ENCODE measurements at places on chromosomes 1 and 21.

- DNase-seq: no peak
Measured at GRCh38 chr1:59775480-59775879, 39.3 kb upstream of the HOOK1 start.

- DNase-seq: no peak
Measured at GRCh38 chr21:24205319-24205718, 1402.0 kb downstream of the MRPL39 start.

- no peak for DNase-seq
Measured at GRCh38 chr21:46095083-46095719, 2.7 kb upstream of the COL6A2 start.

DNA sequence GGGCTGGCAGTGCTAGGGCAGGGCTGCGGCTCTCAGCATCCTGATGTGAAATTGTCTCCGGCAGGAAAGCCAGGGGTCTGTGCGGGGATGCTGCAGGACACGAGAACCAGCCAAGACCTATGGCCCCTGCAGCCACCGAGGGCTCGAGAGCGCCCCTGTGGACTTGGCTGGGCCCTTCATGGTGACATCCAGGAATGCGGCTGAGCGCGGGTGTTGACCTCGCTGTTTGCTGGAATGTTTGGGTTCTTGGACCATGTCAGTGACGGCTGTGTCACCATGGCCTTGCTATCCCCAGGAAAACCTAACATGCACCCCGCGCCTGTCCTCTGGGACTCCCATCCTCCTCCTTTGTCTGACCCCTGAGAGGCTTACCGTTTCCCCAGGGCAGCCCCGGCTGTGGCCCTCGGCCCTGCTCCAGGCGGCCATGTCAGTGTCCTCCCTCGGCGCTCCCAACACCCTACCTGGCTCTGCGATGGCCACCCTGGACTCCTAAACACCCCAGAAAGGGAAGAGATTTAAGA is 14.3 kb upstream of the C1orf174 start:
- no peak for DNase-seq

- DNase-seq: no peak
Measured at GRCh38 chr1:8027748-8028570, 1.9 kb upstream of the ERRFI1 start.

DNA sequence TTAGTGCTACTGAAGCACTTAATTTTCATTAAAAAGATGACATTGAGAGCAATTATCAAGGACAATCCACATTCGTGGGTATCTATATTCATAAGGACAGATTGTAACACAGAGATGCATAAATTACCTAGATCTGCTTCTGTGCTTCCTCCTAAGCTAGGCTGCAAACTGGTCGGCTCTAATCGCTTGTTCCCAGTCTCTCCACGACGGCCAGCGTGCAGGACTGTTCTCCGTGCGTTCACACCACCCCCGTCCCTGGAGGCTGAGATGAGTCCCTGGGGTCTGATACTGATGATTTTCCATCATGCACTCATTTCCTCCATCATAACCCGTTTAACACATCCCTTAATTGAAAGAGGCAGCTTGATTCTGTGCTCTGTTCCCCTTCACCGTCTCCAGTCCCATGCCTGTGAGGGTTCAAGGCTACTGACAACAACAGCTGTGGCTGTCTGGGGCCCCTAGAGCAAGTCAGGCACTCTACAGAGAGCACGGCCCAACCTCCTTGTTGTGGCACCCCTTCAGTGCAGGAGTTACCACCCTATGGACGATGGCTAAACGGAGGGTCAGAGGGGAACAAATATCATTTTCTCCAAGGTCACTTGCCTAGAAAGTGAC is 469.6 kb downstream of the NPHP4 start:
- no peak for DNase-seq

DNA sequence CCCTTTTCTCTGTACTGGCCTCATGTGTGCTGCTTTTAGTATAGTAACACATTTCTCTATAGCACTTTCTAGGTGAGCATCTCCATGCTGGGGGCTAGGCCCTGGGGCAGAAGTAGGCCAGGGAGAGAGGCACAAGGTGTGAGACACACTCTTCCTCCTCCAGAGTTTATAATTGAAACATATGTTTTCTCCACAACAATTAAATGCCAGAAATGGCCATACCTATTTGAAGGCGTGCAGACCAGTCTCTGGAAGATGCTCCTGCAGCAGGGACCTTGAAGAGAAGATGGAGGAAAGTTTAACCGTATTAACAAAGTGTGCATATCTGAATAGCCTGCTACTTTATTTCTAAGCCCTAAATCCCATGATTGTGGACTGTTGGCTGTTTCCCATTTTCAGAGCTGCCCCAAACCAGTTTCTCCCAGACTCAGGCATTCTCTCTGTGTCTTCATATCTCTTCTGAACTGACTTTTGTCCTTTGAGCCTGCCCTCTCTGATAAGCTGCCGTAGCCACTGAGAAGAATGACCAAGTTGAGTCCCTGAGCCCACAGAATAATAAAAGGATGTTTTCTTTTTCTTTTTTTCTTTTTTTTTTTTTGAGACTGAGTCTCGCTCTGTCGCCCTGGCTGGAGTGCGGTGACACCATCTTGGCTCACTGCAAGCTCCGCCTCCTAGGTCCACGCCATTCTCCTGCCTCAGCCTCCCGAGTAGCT is 81.3 kb downstream of the LRRC8D start:
- no peak for DNase-seq

GRCh38 chr1:107171333-107171732 is 30.5 kb downstream of the NTNG1 start:
- no peak for DNase-seq

DNA sequence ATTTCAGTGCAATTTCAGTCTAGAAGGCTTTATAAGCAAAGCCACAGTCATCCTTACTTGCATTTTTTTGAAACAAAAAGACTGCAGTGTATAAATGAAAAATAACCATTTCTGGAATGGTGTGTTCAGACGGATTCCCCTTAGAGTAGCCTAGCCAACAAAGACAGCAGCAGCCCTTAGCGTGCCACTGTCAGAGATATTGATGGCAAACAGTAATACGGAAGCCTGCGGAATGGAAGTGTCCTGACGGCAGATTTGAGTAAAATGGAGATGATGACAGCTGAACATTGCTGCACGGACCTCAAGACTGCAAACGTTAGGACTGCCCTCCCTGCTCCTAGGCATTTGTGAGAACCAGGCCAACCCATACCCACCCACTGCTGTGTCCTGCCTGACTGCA is 54.7 kb downstream of the PDE9A start:
- DNase-seq: no peak

- no peak for DNase-seq
Measured at GRCh38 chr1:2258996-2259395, 30.9 kb downstream of the SKI start.

GRCh38 chr1:74679811-74680210 is 6.2 kb upstream of the ERICH3 start:
- no peak for DNase-seq

DNA sequence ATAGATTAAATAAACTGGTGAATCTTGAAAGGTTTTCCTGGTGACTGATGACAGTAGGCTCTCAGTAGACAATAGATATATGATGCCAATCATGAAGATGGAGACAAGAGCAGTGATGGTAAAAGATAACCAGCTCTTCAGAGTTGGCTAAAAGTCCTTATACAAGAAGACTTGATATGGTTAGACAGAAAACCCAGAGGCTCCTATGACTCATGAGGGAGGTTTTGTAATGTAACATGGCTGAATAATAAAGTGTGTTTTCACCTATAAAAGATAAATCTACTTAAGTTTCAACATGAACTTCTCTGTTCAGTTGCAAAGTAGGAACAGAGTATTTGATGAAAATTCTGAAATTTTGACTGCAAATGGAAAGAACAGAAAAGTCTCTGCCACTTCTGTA is 12.7 kb upstream of the CRNN start:
- DNase-seq: no peak

- no peak for DNase-seq
Measured at GRCh38 chr1:77534456-77534855, 148.0 kb downstream of the ZZZ3 start.

GRCh38 chr1:67759692-67760029 is 73.6 kb downstream of the GNG12 start:
- DNase-seq: no peak

DNA sequence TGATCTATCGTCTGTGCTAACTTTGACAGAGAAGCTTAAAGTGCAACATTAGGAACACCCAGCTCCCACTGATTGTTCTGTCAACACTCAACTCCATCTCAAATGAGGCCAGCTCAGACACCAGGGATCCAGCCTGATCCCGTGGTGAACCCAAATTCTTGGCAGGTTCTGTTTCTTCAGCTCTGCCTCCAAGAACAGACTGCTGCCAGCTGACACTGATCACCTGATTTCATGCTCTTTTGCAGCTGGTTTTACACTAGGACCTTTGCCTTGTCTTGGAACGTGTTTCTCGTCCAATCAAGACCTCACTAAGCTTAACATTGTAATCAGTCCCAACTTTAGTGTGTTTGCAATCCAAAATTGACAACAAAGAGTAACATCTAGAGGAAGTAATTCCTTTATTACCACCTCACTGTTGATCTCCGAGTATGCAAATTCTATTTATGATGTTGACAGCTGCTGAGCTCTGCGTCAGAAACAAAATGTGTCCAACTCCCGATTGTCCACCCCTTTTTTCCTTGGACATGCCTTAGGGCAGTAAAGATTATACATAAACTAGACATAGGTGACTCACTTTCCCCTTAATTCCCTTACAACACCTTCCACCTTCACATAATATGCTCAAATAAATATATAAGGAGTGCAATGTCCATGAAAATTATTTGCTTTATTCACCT is 1.6 kb upstream of the HYI start:
- DNase-seq: no peak

DNA sequence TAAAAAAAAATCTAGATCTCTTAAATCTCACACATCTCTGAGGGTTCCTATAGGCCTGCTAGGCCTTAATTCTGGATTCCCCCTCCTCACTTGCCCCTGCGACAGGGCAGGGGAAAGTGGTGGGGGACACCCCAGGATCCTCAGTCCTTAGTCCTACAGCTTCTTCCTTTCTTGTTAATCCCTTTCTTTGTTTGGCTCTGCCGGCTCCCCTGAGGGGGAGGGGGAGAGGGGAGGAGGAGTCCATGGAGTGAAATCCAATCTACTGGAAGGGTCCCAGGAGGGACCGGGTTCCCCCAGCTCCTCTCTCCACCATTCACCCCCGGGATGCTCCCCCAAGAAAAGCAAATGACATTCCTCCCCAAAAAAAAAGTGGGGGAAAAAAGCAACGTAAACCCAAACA is 8.5 kb downstream of the MEX3A start:
- no peak for DNase-seq

DNA sequence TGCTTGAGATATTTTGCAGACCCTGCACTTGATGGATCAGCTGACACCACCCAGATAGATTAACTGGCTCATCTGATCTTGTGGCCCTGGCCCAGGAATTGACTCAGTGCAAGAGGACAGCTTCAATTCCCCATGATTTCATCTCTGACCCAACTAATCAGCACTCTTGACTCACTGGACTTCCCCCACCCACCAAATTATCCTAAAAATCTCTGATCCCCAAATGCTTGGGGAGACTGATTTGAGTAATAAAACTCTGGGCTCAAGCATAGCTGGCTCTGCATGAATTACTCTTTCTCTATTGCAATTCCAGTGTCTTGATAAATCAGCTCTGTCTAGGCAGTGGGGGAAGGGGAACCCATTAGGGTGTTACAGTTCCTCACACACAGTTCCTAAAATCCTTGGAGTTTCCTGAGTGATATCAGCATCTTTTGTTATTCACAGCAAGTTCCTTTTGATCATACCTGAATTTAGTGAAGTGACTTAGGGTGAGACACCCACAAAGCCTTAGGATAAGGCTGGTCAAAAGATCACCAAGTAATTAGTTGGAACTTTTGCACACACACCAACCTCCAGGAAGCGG is 104.2 kb downstream of the COP1 start:
- DNase-seq: no peak

DNA sequence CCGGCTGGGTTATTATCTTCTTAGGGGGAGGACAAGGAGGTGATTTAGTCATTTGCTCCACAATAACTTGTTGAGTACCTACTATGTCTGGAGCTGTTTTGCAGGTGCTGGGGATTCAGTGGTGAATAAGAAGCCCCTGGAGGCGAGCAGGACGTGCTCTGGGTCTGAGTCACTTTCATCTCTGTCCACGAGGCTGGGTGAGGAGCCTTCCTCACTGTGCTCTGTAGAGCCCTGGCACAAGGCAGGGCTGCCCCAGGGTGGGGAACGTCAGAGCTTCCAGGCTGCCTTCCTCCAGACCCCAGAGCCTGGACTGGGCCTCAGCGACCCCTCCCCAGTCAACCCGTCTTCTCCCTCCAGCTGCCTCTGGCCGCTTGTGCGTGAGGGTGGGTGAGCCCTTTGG is 2.5 kb upstream of the PADI6 start:
- DNase-seq: no peak

DNA sequence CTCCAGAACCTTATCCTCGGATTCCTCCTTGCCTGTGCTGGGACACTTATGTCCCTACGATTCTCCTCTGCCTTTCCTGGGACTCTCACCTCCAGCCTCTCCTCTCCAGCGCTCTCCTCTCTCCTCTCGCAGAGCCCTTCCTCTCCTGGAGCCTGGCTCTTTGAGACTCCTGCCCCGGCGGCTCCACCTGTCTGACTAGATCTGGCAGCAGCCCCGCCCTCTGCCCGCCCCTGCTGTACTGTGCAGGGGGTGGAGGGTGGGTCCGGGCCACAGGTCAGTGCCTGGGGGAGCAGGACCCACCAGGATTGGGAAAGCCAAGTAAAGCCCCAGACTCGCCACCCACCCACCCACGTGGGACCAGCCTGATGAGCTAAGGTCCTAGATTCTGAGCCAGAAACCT is 1.6 kb downstream of the ELOVL1 start:
- DNase-seq: peak; percentile 77

DNA sequence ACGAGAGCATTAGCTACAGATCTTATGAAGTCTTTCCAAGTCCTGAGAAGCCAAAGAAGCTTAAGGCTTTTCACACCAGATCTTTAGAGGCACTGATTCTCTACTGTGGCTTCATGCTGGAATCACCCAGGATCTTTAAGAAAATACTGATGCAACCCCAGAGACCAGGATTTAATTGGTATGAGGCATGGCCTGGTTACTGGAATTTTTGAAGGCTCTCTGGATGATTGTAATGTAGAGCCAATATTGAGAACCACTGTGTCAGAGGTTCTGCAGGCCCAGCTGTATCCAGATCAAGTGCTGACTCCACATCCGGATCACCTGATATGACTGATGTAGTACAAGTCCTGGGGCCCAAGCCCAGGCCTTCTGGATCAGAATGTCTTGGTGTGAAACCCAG is 105.7 kb downstream of the PLPPR5 start:
- no peak for DNase-seq

GRCh38 chr1:208476846-208477170 is 232.6 kb upstream of the PLXNA2 start:
- no peak for DNase-seq

GRCh38 chr1:28309702-28310101 is 19.1 kb upstream of the MED18 start:
- no peak for DNase-seq

- DNase-seq: no peak
Measured at GRCh38 chr1:89616844-89617627, 15.9 kb upstream of the LRRC8C start.

DNA sequence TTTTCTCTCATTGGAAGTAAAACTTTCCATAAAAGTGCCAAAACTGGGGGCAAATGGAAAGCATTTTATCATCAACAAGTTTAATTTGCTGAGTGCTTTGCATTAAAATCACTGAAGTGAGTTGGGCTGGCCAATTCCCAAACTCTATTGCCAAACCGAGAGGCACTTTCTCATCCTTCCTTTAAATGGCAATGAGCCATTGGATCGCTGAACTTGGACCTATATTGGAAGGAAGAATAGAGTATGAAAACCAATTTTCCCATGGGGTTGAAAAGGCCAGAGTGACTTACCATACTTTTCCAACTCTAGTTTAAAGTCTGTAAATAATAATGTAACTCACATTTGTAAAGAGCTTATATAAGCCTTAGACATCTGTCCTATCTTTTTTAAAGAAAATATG is 189.1 kb upstream of the C1orf87 start:
- no peak for DNase-seq

GRCh38 chr1:115922801-115923200 is 53.5 kb upstream of the SLC22A15 start:
- DNase-seq: no peak

All from suprapubic skin (tissue), 4 donors.